ENCODE measurements at places on chromosomes 6 and 20. TPM values are rescaled to one million over a fixed set of nuclear protein-coding genes. Genes with fewer than 3 reads are reported as not detected.

Gene PROKR2
- total RNA-seq = not detected

Gene USP49
- total RNA-seq = 1.6 TPM

Gene RFX6
- total RNA-seq = not detected

Gene FAXC
- 6.3 TPM for total RNA-seq

Gene THEMIS
- total RNA-seq = not detected

Gene SERAC1
- total RNA-seq = 3.2 TPM

Gene PPIL4
- 13.6 TPM for total RNA-seq

Gene PTCRA
- total RNA-seq = not detected

Gene NR2E1
- not detected for total RNA-seq

Gene DDO
- total RNA-seq = 0.07 TPM

Gene KPNA5
- 1.6 TPM for total RNA-seq

Gene PRKN
- total RNA-seq = not detected

Gene RNF217
- 4.9 TPM for total RNA-seq

Gene SOBP
- total RNA-seq = 1.2 TPM

Gene PRDM13
- total RNA-seq = 1.1 TPM

Gene TXLNB
- not detected for total RNA-seq

Gene COL9A1
- not detected for total RNA-seq

Gene TMC2
- total RNA-seq = not detected

Gene SNX14
- 42.5 TPM for total RNA-seq

Gene OPRM1
- not detected for total RNA-seq

Gene HLA-DOA
- not detected for total RNA-seq

Gene APOBEC2
- total RNA-seq = not detected

Gene ZNF341
- total RNA-seq = 3.8 TPM

Gene UBD
- 0.93 TPM for total RNA-seq

Gene AGER
- 2.3 TPM for total RNA-seq

Gene MUC21
- total RNA-seq = not detected

Gene ZKSCAN8
- 6.5 TPM for total RNA-seq

Gene LAMA2
- 0.30 TPM for total RNA-seq

Gene ZFAND3
- 58.7 TPM for total RNA-seq

Gene GPLD1
- 1.1 TPM for total RNA-seq

Gene BHLHE23
- not detected for total RNA-seq

Gene CDH4
- 6.7 TPM for total RNA-seq

Gene UST
- total RNA-seq = 2.9 TPM

Gene MOG
- total RNA-seq = not detected

Measured in A549 treated with DMSO at 1 μM for 4 hours (cell line).